ENCODE measurements at places on chromosomes 12 and 14.

DNA sequence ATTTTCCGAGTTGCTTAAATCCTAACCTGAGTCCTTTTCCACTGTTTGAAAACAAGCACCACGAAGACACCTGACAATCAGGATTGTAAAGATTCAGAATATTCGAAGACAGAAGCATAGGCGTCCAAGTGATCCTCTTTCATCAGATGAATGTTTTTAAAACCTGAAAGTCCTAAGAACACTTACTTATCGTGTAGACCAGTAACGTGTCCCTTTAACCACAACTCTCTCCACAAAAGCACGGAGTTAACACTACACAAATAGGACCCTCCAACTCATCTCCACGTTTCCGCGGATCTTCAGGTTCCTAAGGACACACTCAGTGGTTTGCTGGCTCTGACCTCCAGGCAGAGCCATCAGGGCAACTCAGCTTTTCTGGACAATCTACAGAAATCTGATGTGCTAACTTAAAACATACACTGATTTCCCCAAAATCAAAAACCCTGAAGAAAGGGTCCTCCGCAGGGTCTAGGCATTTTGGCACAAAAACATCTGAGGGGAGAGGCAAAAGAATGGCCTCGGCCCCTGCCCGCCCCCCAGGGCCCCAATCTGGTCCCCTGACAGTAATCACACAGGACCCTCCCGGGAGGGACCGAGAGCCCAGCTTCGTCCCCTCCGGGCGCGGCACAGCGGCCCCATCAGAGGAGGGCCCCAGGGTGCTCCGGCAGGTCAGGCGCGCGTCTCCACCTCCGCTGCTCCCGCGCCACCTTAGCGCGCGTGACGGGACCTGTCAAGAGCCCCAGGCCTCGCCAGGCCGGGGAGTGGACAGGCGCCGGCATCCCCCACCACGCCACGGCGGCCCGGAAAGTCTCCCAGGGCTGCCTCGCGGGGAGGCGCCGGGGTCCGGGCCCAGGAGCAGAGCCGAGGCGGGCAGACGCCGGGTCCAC is 925 bp downstream of the DICER1 start:
- peak; percentile 51 for DNase-seq

DNA sequence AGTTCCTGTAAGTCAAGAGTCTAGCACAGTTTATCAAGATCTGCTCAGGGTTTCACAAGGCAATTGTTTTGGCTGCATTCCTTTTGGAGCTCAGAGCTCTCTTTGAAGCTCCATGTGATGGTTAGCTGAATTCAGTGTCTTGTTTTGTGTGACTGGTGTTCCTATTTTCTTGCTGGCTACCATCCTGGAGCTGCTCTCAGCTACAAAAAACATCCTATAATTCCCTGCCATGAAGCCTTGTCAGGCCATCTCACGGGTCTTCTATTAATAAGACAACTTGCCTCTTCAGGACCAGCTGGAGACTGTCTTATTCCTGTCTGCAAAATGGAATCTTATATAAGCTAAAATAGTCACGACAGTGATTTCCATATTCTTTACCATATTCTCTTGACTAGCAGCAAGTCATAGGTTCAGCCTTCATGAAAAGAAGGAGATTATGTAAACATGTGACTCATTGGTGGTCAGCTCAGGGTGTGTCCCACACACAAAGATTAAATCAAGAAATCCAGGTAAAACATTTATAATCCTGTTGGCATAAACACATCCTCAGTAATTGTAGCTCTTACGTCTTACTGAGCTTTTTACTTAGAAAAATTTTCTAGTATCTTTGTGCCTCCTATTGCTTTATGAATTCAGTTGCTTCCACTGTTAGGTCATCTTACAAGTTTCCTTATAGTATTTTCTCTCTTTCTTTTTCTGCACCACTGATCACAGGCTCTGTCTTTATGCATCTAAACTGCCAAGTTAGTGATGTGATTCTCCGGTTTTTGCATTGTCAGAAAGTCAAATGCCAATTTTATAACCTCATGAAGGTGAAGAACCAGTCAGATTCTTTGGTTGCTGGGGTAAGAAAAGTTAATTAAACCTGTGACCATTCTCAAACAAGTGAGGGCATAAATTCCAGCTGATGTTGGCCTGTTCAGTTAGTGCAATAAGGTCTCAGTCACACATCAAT is 378.5 kb upstream of the MGAT4C start:
- no peak for DNase-seq

GRCh38 chr14:91012045-91012444 is 48.4 kb downstream of the RPS6KA5 start:
- DNase-seq: no peak

DNA sequence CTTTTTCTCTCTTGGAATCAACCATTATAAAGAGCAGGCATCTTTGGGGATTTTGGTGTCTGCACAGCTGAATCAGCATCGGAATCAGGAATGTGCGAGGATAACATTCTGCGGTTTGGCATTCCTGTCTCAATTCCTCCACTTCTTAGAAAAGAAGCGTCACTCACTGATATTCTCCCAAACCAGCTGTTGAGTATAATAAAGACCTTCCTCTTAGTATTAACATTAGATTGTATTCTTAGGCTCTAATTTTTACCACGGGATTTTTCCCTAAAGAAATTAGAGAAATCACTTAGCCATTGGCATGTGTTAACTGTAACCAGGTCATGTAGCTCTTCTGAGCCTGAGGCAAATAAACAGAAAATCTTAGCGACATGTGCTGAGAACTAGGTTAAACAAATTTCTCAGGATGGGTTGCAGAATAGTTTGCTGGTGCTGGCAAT is 128.7 kb downstream of the TMX1 start:
- DNase-seq: no peak

- no peak for DNase-seq
These were observed 123.6 kb downstream of the VRK1 start for GRCh38 chr14:96920820-96921219.

- DNase-seq: no peak
These were observed 59.4 kb downstream of the TTC9 start for GRCh38 chr14:70700955-70701585.

GRCh38 chr12:125013816-125014442 is 20.5 kb downstream of the BRI3BP start:
- DNase-seq: no peak

- DNase-seq: no peak
These were observed 62.8 kb downstream of the OTOGL start for GRCh38 chr12:80162177-80162576.

GRCh38 chr12:4584281-4584680 is 22.3 kb downstream of the DYRK4 start:
- no peak for DNase-seq

DNA sequence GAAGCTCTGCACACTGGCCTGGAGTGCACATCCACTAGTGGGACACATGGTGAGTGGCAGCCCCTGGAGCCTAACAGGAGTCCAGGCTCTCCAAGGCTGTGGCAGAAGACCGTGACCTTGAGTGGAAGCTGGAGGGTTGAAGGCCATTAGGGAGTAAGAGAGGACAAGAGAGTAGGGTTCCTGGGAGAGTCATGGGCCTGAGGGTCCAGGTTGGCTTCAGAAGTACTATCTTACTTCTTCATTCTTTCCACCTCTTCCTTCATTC is 406 bp downstream of the IL23A start:
- no peak for DNase-seq

DNA sequence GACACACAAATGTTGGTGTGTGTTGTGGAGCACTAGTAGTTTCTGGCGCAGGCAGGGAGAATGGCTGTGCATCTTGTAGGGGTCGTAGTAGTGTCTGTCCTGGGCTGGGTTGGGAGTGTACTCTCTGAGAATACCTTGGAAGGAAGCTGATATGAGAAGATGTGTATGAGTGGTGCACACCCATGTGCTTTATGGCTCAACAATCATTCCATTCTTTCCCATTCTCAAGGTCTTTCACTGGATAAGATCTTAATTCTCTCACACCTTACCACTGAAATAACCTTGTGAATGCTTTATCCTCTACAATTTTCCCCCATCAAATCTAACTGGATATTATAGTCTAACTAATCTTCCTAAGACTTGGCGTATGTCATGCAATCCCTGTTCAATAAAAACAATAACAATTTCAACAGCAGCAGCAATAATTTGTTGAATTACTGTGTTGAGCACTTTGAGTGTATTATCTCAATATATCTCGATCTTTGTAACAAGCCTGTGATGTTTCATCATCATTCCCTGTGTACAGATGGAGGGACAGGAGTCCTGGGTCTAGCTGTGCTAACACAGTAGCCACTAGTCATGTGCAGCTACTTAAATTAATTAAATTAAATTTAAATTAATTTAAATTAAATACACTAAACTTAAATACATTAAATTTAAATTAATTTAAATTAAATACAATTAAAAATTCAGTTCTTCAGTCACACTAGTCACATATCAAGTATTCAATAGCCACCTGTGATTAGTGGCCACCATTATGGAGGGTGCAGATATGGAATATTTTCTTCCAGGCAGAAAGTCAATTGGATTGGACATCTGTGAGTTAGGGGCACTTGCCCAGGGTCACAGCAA is 3.6 kb upstream of the SLC48A1 start:
- no peak for DNase-seq

DNA sequence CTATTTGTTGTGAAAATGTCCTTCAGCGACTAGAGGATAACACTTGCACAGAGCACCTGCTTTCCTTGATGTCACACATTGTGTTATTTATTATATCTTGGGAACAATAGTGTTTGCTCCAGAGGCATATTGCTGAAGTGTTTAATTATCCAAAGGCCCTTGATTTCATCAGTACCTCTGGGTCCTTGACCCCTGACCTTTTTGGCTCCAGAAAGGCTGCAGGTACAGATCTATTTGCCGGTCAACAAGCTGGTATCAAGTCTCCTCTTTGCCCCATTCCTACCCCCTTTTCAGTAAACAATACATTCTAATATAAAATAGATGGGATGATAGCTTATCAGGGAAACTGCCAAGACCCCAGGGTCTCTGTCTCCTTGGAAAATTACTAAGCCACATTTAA is 206.8 kb downstream of the DACT1 start:
- no peak for DNase-seq

DNA sequence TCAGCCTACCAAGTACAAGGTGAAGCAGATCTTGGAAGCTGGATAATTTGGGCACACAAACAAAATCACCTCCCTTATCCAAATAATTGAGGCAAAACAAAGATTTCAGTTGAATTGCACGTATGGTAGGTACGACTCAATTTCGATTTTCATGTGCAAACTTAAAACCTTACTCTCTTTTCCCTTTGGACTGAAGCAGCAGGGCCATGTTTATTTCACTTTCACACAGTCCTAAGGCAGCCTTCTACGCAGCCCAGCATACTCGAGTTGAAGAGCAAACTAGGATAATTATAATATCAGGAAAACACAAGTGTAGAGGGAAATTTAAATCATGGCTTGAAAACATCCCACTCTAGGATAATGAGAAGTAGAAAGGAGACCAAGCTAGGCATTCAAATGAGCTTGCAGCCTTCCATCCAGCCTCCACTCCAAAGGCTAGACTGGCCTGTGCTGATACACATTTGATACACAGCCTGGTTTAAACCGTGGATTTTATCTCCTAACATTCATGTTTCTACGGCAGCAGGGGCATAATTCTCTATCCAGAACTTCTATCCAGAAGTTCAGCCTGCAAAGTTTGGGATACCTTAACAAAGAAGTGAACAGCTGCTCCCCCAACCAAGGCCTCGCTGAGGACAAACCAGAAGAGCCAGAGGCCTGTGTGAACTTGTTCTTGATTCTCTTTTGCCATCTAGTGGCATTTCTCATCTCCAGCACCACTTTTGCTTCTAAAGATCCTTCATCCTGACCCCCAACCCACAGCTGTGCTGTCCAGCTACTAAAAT is 2.4 kb upstream of the RNASE7 start:
- DNase-seq: no peak

DNA sequence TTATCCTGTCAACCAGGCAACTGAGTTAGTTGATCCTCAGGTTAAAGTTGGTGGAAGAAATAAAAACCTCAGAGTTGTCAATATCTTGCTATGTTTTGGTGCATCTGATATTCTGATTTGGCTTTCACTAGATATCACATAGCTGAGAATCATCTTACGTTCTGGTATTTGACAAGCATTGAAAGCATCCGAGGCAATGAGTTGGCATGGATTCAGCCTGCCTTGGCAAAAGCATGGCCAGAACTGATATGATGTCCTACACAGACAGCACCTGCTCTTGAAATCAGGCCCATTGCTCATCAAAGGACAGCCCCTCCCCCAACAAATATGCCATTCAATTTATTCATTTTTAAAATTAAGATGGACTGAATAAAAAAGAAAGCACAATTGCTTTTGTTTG is 320.7 kb upstream of the ATP2B1 start:
- DNase-seq: no peak

GRCh38 chr12:108324351-108325017 is 14.6 kb downstream of the CMKLR1 start:
- no peak for DNase-seq

- DNase-seq: no peak
These were observed 19.7 kb upstream of the FAM234B start for GRCh38 chr12:13024531-13024916.

DNA sequence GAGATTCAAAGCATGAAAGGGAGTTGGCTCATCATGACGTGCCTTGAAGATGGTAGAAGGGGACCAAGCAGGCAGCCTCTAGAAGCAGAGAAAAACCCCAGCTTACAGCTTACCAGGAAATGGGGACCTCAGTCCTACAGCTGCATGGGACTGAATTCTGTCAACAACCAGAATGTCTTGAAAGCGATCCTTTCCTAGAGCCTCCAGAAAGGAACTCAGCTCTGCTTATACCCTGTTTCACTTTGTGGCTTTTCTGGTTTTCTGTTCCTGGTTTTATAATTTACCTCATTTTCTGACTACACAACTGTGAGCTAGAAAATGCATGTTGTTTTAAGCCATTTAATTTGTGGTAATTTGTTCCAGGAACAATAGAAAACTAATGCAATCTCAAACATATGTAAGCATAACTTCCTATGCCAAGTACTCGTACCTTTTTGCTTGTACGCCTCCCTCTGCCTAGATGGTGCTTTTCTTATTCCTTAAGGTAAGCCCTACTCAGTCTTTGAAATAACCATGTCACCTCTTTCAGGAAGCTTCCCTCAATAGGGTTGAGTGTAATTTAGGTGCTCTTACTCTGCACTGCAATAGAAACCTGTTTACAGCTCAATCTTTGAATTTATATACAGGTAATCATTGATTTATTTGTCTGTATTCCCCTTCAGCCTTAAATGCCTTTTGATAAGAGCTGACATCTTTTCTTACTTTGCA is 348.8 kb downstream of the TMEM117 start:
- DNase-seq: no peak

DNA sequence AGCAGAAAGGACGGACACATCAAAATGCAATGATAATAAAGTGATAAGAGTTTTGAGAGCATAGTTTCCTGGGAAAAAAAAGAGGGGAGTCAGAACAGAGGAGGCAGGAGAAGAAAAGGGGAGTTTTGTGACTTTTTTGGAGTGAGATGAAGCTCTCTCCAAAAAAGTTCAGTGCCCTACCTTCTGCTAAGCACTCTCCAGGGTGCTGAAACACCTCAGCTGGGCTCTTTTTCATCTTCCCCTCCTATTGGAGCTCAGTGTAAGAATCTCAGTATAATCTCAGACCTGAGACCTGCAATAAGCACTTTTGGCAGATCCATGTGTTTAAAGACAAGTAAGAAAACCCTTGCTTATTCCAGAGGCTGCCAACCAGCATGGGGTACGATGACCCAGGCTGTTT is 58.9 kb upstream of the SRRM4 start:
- no peak for DNase-seq

GRCh38 chr12:78241446-78241845 is 410.8 kb downstream of the NAV3 start:
- no peak for DNase-seq

Measured in germinal center (tissue), 1 donor.